Frontal cortex (tissue), 4 donors: ENCODE measurements at places on chromosomes 2 and 18.

DNA sequence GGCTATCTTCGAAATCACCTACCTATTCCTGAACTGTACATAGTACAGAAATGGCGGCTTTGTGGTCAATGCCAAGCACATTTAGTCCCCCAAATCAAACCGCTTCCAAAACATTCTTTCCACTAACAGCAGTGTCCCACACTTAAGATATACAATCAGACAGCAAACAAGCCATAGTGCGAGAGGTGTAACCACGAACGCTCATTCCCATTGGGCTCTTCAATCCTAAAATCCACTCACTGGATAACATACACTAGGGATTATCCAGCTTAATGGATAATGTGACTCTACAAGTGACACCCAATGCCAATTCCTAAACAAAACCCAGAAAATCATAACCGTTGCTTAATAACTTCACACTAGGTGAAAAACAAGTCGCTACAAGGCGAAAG lies 2.0 kb downstream of the XPO1 start:
- DNase-seq: no peak

- no peak for DNase-seq
Observed at GRCh38 chr2:220393711-220394110, 766.3 kb downstream of the SLC4A3 start.

GRCh38 chr2:38215522-38215921 lies 139.6 kb upstream of the CYP1B1 start:
- DNase-seq: no peak

DNA sequence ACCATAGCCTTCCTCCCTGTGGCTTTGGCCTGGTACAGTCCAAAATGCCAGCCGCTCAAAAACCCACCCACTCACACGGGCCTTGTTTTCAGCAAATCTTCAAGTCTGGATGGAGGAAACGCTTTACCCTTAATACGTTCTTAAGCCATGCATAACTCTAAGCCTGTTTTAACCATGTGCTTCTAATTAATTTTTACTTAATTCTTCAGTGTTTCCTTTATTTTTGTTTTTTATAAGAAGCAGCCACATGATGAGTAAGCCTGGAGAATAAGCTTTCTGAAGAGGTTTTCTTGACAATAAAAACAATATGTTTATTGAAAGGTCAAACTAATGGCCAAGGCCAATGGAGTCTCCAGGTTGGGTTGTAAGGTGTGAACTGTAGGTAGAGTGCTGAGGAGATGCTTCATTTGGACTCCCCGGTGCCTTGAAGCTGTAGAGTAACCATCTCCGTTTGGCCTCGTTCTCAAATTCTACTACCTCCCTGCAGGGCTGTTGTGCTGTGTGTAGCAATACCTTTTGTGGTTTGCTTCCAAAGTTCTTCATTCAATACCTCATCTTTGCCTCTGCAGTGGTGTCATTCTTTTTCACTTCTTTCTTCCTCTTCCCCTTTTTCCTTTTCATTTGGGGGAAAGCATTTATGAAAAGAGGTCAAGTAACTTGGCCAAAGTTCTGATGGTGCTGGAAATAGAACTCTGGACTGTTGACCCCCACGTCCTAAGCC lies 113.7 kb downstream of the PRKCE start:
- no peak for DNase-seq

GRCh38 chr2:86138736-86139625 lies 32.9 kb downstream of the PTCD3 start:
- no peak for DNase-seq

DNA sequence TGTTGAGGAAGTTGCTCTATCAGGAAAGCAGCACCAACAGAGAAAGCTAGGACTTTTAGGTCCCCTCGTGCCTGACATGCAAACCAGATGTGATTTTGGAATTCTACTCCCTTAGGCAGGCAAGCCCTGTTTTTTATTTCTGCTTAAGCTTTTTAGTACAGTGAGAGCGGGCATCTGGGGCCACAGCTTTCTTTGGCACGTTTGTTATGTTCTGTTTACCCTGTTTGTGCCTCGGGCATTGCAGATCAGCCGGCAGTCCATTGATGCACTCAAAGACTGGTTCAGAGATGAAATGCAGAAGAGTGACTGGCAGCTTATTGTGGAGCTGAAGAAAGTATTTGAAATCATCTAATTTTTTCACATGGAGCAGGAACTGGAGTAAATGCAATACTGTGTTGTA lies 61.9 kb downstream of the EIF5B start:
- DNase-seq: no peak

DNA sequence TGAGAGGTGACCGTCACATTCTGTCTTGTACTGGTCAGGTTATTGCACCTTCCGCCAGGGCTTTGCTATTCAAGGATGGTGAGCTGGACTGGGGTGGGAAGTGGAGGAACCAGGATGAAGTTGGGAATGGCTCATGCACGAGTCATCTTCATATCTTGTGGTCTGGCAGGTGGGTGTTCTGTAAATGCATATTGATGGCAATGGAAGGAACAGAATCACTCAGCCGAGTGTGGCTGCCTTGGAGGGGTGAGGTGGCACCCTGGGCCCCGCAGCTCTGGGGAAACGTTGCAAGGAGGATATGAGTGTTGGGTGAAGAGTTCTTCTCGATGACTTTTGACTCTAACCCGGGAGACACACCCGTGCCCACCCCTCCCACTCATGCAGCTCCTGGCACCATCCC lies 1.2 kb downstream of the NEU2 start:
- DNase-seq: no peak

GRCh38 chr18:69843015-69843414 lies 104.7 kb downstream of the CD226 start:
- DNase-seq: no peak

GRCh38 chr2:181904022-181904632 lies 12.6 kb downstream of the ITPRID2 start:
- no peak for DNase-seq

DNA sequence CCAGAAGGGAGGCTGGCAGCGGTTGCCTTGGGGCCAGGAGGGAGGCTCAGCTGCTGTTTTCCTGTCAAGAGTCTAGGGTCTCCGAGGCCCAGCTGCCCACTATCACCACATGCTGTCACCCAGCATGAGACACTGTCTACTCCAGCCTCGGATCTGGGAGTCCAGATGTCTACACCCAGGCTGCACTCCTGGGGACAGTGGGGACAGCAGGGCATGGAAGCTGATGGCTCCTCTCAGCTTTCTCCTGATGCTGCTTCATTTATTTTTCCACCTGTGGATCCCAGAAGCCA lies 134.0 kb downstream of the PTGR3 start:
- DNase-seq: no peak

GRCh38 chr18:47461406-47461948 lies 210.0 kb upstream of the SKOR2 start:
- no peak for DNase-seq

GRCh38 chr18:41331661-41332060 lies 623.4 kb upstream of the PIK3C3 start:
- DNase-seq: no peak

GRCh38 chr2:233153146-233153798 lies 93.1 kb downstream of the INPP5D start:
- DNase-seq: no peak

- DNase-seq: no peak
Observed at GRCh38 chr2:24269265-24269664, 91.1 kb downstream of the ITSN2 start.

- DNase-seq: no peak
Observed at GRCh38 chr18:25335676-25336075, 16.3 kb downstream of the ZNF521 start.

- DNase-seq: no peak
Observed at GRCh38 chr2:76247006-76247405, 536.3 kb upstream of the GCFC2 start.

DNA sequence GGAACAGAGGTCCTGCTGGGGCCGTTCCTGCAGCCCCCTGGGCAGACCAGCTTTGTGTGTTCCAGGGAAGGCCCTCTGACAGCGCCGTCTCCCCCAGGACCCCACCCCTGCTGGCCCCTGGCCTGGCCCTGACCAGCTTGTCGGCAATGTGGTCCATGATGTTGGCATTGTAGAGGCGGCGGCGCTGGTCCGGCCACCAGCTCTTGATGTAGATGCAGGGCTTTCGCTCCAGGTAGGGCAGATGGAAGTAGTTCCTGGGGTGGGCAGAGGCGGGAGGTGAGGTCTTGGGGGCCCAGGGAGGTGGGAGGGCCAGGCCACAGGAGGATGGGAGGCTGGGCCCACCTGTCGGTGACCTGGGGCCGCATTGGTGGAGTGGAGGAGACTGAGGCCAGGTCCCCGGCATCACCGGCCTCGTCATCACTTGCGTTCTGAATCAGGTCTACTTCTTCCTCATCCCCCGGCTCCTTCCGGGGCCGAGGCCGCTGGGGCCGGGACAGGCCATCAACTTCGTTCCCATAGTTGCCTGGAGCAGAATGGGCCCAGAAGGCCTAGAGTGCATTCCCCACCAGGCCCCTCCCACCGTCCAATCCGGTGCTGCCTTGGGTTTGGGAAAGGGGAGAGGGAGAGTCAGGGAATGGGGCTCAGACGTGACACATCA lies 1.3 kb upstream of the OTOF start:
- no peak for DNase-seq

- no peak for DNase-seq
Observed at GRCh38 chr18:46466234-46467160, 190.5 kb downstream of the LOXHD1 start.

GRCh38 chr2:122100346-122100745 lies 344.9 kb downstream of the TSN start:
- DNase-seq: no peak

- DNase-seq: no peak
Observed at GRCh38 chr2:191499874-191500565, 177.9 kb upstream of the NABP1 start.

- no peak for DNase-seq
Observed at GRCh38 chr2:173130496-173131465, 55.1 kb downstream of the MAP3K20 start.

- DNase-seq: no peak
Observed at GRCh38 chr2:157784169-157784822, 91.8 kb downstream of the ACVR1 start.

DNA sequence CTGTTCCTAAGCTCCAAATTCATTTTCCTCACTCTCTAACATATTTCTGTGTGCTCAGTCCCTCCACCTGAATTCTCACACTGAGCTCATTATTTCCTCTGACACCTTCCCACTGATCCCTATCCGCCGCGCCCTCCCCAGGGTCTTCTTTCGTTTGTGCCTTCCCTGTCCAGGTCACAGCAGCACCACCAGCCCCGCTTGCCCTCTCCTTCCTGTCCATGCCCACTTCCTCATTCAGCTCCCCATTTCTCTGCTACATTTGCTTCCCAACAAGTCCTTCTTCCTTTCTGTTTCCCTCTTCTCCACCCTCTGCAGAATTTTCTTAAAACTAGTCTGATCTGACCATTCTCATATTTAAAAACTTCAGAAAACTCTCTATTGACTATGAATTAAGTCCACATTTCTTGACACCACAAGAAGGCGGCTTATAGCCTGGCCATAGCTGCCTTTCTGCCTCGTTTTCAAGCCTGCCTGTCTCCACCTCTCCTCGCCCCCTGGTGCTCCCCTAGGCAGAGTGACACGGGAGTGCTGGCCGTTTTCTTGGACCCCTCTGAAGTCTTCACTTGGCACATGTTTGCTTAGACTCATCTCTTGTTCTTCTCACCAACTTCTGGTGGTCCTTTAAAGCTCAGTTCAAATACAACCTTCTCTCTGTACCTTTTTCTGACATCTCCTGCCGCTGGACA lies 138.7 kb upstream of the BOD1L2 start:
- no peak for DNase-seq

GRCh38 chr2:63792530-63792929 lies 49.2 kb upstream of the UGP2 start:
- DNase-seq: no peak

- no peak for DNase-seq
Observed at GRCh38 chr2:105116348-105116747, 78.5 kb downstream of the MRPS9 start.

DNA sequence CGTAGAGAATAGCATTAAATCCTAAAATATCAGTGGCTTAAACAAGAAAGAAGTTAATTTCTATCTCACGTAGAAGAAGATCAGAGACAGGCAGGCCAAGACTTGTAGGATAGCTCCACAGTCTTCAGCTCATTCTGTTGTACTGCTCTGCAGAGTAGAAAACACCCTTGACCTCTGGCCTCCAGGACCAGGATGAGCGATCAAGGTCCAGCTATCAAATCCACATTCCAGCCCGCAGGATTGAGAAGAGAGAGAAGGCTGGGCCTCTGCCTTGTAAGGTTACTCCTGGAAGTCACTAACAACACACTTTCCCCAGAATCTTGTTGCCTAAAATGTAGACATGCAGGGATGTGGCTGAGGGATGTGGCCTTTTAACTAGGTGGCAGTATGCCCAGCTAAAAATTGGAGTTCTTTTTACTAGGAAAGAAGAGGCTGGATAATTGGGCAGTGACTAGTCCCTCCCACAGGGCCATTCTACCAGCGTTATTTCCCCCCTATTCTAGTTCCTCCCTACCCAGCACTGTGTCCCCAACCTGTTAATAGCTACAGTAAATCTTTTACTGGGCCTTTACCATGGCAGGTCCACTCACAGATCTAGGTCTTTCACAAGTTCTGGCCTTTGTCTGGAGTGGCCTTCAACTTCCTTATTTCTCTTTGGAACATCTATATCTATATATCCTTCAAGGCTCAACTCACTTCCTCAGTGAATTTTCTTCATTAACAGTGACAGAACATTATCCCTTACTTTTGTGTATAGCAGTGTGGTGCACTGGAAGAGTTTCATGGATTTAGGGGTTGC lies 165.0 kb downstream of the DIS3L2 start:
- DNase-seq: no peak

DNA sequence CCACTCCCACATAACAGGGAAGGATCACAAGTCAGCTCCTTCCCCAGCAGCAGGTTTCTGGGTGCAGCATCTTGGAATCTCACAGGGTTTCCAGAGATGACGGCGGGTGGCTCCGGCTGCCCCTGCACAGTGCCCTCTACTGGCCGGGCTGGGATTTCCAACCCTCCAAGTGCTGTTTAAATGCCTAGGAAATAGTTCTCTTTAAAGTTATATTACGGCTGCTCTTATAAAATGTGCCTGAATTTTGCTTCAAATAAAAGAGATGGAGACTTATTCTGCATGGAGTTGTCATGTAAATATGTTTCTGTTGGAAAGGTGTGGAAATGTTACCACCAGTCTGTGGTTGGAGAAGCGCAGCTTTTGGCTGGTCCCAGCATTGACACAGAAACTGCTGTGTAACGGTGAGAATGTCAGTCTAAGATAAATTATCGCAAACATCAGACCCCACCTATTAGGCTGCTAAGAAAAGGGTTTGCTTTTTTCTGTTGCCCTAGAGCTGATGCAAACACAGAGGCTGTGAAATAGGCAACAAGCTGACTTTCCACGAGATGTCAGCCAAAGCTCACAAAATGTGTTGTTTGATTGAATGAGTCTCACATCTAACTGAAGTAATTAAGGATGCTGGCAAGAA lies 3.3 kb upstream of the HJURP start:
- DNase-seq: no peak
